Prostate gland (tissue), 2 donors: ENCODE measurements at places on chromosomes 13 and 19. TPM values are rescaled to one million over a fixed set of nuclear protein-coding genes. Genes with fewer than 3 reads are reported as not detected.
A peak's percentile ranks its signal among the peaks of the same experiment; 100 is the strongest.

DNA sequence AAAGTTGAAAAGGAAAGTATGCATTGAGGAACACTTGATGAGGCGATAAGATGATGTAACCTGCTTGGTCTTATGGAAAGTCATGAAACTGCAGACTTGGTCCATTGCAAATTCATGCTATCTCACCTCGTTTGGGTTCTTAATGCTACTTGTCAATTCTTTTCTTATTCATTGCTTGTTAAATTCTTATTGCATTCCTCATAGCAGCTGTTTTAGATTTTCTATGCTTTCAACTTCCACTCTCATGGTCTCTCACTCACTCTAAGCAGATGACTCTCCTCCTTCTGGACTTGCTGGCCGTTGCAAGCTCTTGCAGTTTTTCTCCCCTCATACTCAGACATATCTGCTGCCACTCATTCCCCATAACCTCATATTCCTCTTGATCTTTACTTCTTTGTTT lies 67.8 kb upstream of the CSNK1A1L start:
- no peak for DNase-seq

GRCh38 chr13:112069061-112069844 lies 2.3 kb downstream of the SOX1 start:
- no peak for DNase-seq

DNA sequence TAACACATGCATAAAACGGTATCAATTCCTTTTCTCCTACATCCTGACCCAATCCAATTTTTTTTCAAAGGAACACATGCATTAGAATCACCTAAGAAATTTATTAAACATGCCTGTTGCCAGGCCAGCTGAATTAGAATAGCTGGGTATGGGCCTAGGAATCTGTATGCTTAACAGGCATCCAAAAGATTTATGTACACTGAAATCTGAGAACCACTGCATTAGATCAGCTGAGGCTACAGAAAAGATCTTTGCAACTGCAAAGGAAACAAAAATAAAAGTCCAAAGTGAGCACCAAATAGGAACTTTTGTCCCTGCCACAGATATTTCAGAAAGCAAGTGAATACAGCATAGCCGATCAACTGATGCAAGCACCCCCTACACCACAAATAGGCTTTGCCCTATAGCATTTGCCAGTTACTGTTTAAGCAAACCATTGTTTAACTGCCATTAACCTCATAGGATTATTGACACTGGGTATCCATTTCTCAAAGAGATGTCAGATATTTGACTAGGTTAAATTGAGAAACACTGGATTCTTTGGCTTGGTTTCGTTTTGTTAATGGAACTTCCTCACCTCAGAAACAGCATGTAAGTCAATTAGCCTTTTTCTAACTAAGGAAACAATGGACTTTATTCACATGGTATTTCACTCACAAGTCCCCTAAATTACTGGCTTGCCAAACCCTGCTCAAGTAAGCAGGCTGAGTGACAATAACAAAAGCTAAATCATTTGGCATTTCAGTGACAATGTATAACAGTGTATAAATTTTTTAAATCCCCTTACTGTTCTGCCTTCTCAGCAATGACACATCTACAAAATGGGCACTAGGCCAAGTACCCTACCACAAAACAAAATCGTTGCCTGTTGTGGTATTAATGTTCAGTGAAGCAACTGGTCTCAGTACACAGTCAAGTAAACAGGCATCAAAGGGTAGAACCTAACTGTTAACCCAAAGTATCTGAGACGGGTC lies 67.8 kb downstream of the SUCLA2 start:
- DNase-seq = no peak

DNA sequence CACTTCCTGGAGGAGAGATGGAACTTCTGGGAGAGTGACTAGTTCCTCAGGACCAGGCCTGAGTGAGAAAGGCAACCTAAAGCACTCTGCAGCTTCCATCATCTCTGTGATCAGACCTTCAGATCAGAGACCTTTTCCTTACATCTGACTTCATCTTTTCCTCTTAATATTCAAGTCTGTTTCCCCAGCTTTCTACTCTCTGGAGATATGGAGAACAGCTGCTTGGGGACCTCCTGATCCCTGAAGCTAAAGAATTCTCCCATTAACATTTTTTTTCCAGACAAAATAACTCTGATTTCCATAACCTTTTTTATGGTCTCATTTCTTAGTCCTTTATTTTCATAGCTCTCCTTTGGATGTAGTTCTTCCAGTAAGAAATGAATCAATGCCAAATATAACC lies 133.4 kb upstream of the FNDC3A start:
- no peak for DNase-seq

DNA sequence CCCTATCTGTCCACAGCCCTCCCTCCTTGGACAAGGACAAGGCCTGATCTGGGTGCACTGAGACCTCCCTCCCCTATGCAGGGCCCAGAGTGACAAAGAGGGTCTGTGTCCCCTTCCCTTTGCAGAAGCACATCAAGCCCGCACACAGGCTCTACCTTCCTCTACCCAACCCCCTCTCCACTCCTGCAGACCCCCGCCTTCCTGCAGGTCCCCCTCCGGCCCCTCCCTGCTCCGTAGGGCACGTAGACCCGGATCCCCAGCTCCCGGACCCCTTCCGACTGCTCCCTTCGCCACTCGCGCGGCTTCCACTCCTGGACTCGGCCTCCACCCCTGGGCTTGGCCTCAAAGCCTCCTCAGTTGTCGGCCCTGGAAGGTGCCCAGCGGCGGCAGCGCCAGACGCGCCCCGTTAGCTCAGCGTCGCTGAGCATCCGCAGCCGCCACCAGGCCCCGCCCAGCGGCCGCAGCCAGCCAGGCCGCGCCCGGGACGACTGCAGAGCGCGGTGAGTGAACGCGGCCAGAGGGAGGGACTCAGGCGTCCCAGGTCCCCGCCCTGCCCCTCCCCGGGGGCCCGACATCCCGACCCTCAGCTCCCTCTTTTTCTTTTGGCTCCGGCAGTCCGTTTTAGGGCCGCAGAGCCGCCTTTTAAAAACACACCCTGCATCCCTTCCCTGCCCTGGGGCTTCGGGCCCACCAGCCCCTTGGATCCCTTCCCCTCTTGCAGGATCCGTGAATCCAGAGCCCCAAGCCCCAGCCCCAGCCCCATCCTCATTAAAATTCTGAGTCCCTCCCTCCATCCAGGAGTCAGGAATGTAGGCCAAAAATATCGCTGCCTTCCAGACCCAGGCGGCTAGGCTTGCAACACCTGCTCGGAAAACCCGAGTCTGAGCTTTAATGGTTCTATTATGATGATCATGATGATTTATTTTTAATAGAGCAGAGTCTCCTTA lies 1.5 kb upstream of the MYADM start:
- peak; percentile 32 for DNase-seq

GRCh38 chr13:46134494-46134893 lies 29.7 kb upstream of the CPB2 start:
- no peak for DNase-seq

DNA sequence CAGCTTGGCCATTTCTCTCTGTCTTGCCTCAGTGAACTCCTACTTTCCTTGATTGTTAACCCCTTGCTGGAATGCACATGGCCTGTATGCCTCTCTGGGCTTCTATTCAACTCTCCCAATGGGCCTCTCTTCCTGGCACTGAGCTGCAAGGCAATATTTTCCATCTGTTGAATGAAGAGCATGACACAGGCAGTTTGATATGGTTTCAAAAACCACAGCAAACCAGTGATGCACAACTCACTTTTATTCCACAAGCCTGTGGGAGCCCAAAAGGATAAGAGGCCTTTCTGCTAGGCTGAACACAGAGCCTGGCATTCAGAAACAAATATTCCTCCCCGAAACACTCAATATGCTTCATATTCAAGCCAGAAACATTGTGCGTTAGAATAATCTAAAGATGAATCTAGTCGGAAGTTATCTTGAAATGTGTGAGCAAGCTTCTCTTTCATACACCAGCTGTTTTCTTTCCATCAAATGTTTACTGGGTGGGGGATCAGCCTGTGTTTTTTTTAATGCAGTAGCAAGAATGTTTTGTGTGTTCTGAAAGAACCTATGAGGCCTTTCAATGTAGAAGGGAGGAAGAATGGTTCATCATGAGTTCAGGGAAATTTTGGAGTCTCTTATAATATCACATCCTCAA lies 443.1 kb upstream of the SPRY2 start:
- no peak for DNase-seq

DNA sequence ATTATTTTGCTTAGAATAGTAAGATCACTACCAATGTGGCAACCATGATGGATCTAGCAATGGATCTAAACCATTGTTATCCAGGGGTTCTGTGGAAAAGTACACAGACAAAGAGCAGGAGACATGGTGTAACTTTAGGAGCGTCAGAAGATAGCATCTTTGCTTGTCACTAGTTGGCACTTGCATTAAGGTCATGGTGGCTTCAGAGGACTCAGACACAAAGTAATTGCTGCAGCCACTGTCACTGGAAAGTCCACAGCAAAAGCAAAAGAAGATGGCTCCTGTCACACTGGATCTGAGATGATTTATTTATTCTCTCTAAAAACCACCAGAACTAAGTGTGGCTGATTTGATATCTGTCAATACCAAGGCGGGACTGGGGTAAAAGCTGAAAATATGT lies 93.3 kb upstream of the PCDH20 start:
- no peak for DNase-seq

- no peak for DNase-seq
Measured at GRCh38 chr19:32035626-32036025, 309.8 kb upstream of the ZNF507 start.

DNA sequence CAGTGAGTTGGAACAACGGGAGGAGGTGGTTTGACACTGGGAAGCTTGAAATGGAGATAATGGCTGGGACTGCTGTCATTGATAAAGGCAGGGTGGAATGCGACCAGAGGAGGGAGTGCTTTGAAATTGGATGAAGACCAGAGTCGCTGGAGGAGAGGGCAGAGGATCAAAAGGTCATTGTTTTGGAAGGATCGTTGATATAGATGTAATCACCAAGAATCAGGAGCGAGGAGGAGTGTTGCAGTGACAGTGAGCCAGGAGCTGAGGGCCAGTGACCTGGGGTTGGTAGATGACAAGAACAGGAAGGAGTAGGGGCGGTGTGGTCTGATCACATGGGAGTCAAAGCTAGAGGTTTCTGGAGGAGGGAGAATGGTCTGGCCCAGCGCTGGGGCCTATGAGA lies 25.3 kb downstream of the TM9SF2 start:
- no peak for DNase-seq

- no peak for DNase-seq
Measured at GRCh38 chr19:10271543-10272086, 695 bp downstream of the ICAM1 start.

DNA sequence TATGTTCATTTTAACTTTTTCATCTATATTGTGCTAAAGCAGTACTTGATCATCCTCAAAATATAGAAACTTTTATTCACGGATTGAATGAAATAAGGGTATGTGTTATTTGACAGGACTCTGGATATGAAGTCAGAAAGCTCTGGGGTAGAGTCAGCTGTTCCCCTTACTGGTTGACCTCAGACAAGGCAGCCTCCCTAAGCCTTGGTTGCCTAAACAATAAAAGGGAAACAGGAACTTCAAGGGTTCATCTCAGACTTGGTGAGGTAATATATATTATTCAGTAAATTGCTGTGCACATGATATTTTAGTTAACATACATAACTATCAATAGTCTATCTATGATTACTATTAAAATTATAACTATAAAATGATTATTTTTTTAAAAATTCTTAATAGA lies 13.6 kb downstream of the POLR1D start:
- no peak for DNase-seq

DNA sequence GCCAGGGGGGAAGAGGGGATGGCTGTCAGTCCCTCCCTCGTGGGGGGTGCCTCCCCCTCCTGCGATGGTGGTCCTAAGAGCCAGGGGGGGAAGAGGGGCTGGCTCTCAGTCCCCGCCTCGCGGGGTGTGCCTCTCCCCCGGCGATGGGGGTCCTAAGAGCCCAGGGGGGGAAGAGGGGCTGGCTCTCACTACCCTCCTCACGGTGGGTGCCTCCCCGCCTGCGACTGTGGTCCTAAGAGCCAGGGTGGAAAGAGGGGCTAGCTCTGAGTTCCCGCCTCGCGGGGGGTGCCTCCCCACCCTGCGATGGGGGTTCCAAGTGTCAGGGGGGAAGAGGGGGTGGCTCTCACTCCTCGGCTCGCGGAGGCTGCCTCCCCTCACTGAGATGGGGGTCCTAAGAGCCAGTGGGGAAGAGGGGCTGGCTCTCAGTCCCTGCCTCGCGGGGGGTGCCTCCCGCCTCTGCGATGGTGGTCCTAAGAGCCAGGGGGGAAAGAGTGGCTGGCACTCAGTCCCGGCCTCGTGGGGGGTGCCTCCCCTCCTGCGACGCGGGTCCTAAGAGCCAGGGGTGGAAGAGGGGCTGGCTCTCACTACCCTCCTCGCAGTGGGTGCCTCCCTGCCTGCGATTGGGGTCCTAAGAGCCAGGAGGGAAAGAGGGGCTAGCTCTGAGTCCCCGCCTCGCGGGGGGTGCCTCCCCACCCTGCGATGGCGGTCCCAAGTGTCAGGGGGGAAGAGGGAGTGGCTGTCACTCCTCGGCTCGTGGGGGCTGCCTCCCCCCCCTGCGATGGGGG lies 2325.6 kb upstream of the PCDH20 start:
- DNase-seq = no peak

GRCh38 chr13:33524086-33524485 lies 238.5 kb upstream of the STARD13 start:
- no peak for DNase-seq

GRCh38 chr19:47486900-47487299 lies 2.9 kb upstream of the KPTN start:
- DNase-seq = no peak

DNA sequence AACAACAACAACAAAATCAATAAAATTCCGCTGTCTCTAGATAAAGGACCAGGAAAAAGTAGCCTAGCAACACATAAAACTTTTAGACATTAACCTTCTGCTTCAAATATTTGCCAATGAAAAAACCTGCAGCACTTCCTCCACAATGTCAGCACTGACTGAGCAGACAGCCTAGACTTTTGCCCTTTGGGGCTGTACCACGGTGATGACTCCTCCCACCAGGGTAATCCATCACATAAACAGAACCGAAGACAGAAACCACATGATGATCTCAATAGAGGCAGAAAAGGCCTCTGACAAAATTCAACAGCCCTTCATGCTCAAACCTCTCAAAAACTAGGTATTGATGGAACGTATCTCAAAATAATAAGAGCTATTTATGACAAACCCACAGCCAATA lies 30.2 kb upstream of the TRPC4 start:
- no peak for DNase-seq

- peak; percentile 82 for DNase-seq
Measured at GRCh38 chr19:4379383-4380253, 20.7 kb downstream of the SH3GL1 start.

GRCh38 chr19:39514840-39515550 lies at the start of gene SELENOV:
Gene SELENOV, plus strand, starts transcription at chr19:39515139. Its CDS starts 74 bp downstream, at chr19:39515213.
- DNase-seq = no peak

- DNase-seq = no peak
Measured at GRCh38 chr19:43780706-43781525, at the start of gene KCNN4. Gene KCNN4, minus strand, starts transcription at chr19:43780973. Its CDS starts 112 bp downstream, at chr19:43780861.

- DNase-seq = no peak
Measured at GRCh38 chr13:34124666-34125306, 306.8 kb downstream of the RFC3 start.

- no peak for DNase-seq
Measured at GRCh38 chr19:17240826-17241399, 4.8 kb downstream of the NR2F6 start.

Gene CDC16
- total RNA-seq = 37.7 TPM

Gene FXYD5
- total RNA-seq = 18.8 TPM

Gene SGCG
- total RNA-seq = 1.9 TPM

Gene DACH1
- 18.0 TPM for total RNA-seq

Gene RNF225
- 7.0 TPM for total RNA-seq

Gene MEF2B
- total RNA-seq = not detected
